Fibroblast of skin of scalp (primary cell): ENCODE measurements at places on chromosomes 7 and 10.

DNA sequence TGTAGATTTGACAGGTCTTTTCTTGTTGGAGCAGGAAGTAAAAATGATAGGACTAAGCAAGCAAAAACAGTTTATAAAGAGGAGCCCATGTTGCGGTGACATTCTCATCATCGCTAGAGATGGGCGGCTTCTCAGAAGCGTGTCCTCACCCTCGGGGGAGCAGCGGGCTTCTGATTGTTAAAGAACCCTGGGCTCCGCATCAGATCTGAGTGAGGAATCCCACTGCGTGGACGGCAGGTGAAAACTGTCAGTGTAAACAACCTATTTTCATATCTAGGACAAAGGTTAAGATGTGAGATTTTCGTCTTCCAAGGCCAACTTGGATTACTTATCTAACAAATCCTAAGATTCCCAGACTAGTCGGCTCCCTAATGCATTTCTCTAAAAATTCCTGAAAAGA is 177.6 kb downstream of the ADARB2 start:
- no peak for DNase-seq

DNA sequence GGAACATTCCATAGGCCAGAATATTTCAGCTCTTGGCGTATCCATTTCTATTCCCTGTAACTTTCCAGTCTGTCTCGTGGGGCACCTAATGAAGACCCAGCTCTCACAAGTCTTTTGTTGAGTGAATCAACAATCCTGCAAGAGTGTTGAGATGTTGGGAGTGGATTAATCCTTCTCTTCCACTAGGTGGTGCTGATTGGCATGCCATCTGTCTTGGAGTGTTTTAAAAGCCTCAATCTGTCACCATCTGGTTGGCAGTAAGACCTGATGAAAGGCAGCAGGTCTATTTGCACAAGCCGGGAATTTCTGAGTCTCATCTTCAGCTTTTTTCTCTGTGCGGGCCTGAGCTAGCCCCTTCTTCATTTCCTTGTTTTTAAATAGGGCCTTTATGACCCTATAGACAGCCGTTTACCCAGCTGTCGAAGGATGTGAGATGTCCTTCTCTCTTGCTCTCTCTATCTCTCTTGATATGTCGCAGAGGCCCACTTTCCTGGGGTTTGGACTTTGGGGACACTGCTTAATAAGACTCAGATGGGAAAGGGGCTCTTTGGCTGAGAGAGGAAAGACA is 180.5 kb downstream of the ZNF365 start:
- peak; percentile 84 for DNase-seq

- DNase-seq = no peak
Observed at GRCh38 chr10:93181271-93182048, 107.8 kb downstream of the CYP26A1 start.

DNA sequence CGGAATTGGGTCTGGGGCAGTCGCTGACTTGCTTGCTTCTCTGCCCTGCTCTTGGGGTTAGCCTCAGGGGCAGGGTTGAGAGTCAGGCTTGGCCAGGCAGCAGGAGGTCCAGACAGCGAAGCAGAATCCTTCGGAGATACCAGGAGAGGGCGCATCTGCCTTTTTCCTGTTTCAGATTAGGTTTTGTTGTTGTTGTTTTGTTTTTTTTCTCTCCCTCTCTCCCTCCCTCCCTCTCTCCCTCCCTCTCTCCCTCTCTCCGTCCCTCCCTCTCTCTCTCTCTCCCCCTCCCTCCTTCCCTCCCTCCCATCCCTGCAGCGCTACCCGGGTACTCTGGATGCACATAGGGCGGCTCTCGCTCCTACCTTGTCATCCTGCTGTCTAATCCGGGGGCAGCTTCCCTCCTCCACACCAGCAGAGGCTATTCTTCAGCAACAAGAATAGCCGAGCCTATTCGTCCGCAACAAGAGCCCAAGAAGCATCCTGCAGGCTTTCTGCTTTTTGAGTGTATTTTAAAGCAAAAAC is 758 bp upstream of the OPTN start:
- peak; percentile 67 for DNase-seq

GRCh38 chr10:133104068-133104962 is 16.6 kb downstream of the ADGRA1 start:
- DNase-seq = no peak

- peak; percentile 52 for DNase-seq
Observed at GRCh38 chr7:82017334-82017943, 247.6 kb upstream of the HGF start.

GRCh38 chr7:20558963-20559716 is 56.3 kb upstream of the ABCB5 start:
- DNase-seq = no peak

- no peak for DNase-seq
Observed at GRCh38 chr7:50953303-50953702, 170.6 kb upstream of the GRB10 start.

DNA sequence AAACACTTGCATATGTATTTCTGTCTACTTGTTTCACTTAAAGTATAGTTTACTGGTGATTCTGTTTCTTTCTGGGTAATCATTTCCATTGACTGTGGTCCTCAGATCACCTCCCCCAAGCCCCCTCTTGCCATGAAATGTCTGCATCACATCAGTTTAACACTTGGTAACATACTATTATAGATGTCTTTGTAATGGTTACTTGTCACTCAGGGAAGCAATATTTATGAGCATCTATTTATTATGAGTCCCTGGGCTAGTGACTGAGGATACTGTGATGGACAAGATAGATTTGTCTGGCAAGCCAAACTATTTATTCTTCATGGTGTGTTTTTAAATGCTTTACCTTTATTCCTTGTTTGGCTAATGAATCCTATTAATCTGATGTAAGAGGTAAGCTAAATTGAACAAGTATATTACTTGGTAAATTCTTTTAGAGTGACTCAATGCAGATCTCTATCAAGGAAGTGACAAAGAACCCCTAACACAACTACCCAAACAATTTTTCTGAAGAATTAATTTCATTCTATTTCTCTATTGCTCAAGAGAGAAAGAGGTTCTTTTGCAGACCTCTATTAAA is 270.9 kb downstream of the RELN start:
- peak; percentile 22 for DNase-seq

DNA sequence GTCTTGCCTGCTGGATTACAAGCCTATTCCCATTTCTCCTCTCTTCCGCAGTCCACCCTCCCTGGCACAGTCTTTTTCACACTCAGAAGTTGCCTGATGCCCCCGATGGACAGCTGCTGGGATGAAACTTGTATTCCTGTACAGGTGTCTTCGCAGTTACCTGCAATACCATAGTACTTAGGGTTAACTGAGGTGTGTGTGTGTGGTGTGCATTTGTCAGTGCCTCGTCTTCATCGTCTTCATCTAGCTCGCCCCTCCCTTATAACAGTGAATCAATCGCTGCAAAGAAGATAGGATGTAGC is 11.0 kb downstream of the NXPH1 start:
- DNase-seq = no peak

GRCh38 chr7:42027521-42027920 is 209.5 kb downstream of the GLI3 start:
- no peak for DNase-seq

- no peak for DNase-seq
Observed at GRCh38 chr7:3569643-3570042, 268.6 kb downstream of the SDK1 start.

- no peak for DNase-seq
Observed at GRCh38 chr7:80082213-80082612, 52.4 kb upstream of the GNAI1 start.
